ENCODE measurements at places on chromosomes 4 and X.

- DNase-seq: no peak
- peak overlapping the region; percentile 57 for H3K4me3 ChIP-seq
- no peaks in the 10 kb centered on the region for H3K36me3 ChIP-seq
- H3K27ac ChIP-seq: no peak overlapping the region
Measured at GRCh38 chrX:38221391-38221929, 789 bp upstream of the SRPX start.

DNA sequence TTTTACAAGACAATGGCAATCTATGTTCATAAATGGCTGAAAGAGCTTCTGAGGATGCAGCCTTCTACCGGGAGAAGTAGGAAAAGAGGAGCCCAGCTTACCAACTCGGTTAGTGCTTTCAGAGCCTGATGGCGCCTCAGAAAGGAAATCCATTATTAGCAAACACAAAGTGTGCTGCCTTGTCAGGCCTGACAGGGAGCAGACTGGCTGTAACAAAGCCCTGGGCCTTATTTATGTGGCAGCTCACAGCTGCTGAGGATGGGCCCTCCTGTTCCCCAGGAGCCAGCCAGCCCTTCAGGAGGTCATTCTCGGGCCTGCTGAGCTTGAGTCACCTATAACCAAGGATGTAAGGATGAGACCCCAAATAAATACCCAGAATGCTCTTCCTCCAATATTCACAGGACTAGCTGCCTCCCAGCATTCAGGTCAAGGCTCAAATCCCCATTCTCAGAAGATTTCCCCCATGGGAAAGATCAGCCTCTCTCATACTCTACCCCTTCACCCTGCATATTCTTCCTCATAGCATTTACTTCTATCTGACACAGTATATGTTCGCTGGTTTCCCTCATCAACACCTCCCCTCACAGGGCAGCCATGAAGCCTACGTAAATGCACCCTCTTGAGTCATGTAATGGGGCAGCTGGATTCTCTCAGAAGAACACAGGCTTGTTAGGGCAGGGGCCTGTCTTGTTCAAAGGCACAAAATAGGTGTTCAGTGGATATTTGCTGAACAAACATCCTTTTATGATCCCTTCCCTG lies 227.0 kb upstream of the RASGEF1B start:
- H3K27me3 ChIP-seq: no peaks in the 10 kb centered on the region
- no peak overlapping the region for H3K27ac ChIP-seq
- H3K4me3 ChIP-seq: no peak overlapping the region
- H3K4me1 ChIP-seq: no peaks in the 10 kb centered on the region
- no peak for DNase-seq

DNA sequence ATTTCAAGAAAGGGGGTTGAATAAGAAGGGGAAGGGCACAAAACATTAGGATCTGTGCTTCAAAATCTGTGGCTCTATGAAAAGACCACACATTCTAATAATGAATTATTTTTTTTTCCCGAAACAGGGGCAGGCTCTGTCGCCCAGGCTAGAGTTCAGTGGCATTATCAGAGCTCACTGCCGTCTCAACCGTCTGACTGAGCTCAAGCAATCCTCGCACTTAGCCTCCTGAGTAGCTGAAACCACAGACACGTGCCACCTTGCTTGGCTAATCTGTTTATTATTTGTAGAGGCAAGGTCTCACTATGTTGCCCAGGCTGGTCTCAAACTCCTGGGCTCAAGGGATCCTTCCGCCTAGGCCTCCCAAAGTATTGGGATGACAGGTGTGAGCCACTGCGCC lies 33.4 kb downstream of the ACSL1 start:
- peaks cover 4% of the 10 kb centered on the region for H3K36me3 ChIP-seq
- H3K27me3 ChIP-seq: no peaks in the 10 kb centered on the region
- H3K4me3 ChIP-seq: no peak overlapping the region
- DNase-seq: no peak
- peaks cover 13% of the 10 kb centered on the region for H3K4me1 ChIP-seq

DNA sequence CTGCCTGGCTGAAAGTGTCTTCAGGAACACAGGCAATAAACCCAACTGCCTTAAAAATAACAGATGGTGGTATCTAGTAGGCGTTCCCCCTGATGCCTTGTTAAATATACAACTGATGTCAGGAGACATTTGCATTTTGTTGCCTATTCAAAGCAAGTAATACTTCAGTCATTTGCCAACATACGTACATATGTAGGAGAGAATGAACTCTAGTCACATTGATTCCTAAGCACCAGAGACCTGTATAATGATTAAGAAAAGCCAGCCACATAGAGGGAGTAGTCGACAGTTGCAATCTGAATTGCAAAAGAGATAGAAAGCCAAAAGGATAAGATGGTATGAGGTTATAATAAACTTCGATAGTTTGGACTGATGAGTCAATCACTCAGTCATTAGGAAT lies 191.0 kb upstream of the EMCN start:
- H3K27ac ChIP-seq: no peak overlapping the region
- H3K4me1 ChIP-seq: no peaks in the 10 kb centered on the region
- H3K4me3 ChIP-seq: no peak overlapping the region
- H3K36me3 ChIP-seq: no peaks in the 10 kb centered on the region

GRCh38 chr4:19214591-19215186 lies 1037.0 kb upstream of the SLIT2 start:
- DNase-seq: no peak
- H3K36me3 ChIP-seq: no peaks in the 10 kb centered on the region
- no peak overlapping the region for H3K4me3 ChIP-seq
- no peaks in the 10 kb centered on the region for H3K27me3 ChIP-seq

DNA sequence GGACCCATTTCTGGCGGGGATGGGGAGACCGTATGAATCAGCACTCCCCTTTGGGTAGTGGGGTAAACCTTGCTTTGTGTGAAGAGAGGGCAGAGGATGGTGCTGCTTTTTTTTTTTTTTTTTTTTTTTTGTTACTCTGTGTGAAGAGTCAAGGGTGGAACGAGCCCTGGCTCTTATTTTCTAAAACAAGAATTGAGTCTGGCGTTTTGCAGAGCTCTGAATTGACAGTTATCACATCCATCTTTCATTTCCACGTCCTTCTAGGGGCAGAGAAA lies 1.2 kb downstream of the SLAIN2 start:
- peaks cover 41% of the 10 kb centered on the region for H3K4me1 ChIP-seq
- H3K27ac ChIP-seq: peak overlapping the region; percentile 90
- H3K36me3 ChIP-seq: no peaks in the 10 kb centered on the region

GRCh38 chr4:107734120-107734519 lies 14.1 kb upstream of the PAPSS1 start:
- peaks cover 8% of the 10 kb centered on the region for H3K27me3 ChIP-seq
- no peak overlapping the region for H3K4me3 ChIP-seq
- H3K4me1 ChIP-seq: peaks cover 17% of the 10 kb centered on the region
- H3K36me3 ChIP-seq: no peaks in the 10 kb centered on the region

DNA sequence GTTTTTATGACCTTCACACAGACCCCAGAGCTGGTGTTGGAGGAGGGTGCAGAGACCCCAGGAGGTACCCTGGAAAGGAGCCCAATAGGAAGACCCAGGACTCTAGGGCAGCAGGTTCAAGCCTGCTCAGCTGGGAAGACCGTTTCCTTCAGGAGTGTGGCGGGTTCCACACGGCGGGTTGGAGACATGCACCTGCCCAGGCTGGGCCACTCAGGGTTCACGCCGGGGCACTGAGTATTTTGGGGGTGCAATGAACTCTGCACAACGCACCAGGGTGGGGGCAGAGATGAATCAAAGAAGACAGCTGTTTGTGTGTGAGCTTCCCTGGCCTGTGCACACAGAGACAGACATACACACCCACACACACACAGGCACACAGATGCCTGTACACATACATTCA lies 52.5 kb upstream of the PPP2R3B start:
- H3K27me3 ChIP-seq: peaks cover under 1% of the 10 kb centered on the region
- H3K4me1 ChIP-seq: peaks cover 7% of the 10 kb centered on the region
- no peaks in the 10 kb centered on the region for H3K36me3 ChIP-seq
- no peak overlapping the region for H3K4me3 ChIP-seq
- no peak overlapping the region for H3K27ac ChIP-seq
- no peak for DNase-seq

DNA sequence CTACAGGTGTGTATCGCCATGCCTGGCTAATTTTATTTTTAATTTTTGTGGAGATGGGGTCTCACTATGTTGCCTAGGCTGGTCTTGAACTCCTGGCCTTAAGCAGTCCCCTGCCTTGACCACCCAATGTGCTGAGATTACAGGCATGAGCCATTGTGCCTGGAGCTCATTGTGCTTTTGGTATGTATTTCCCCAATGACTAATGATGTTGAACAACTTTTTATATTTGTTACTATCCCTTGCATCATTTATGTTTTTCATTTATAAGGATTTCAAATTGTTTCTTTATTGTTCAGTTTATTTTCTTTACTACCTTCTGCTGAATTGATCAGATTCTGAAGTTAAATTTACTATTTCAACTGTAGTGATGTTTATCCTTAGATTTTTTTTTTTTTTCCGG lies 199.7 kb downstream of the CEP135 start:
- no peaks in the 10 kb centered on the region for H3K27me3 ChIP-seq
- H3K4me3 ChIP-seq: no peak overlapping the region
- H3K4me1 ChIP-seq: peaks cover 8% of the 10 kb centered on the region
- DNase-seq: no peak
- no peaks in the 10 kb centered on the region for H3K36me3 ChIP-seq
- no peak overlapping the region for H3K27ac ChIP-seq

DNA sequence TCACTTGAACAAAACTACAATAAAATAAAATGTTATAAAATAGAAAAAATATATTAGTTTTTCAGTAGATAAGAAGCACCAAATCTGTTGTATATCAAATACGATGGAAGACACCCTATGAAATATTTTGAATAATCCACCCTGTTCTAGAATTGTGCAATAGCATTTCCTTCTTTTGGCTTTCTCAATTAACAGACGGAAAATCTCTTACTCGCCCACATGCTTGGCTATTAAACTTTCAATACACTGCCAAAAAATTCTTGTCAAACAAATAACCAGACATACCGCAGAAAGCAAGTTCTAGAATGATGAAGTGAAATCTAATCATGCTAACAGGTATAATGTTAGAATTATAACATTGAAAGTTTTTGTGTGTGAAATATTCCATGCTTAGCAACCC lies 671.6 kb upstream of the SLIT2 start:
- DNase-seq: no peak
- H3K4me3 ChIP-seq: no peak overlapping the region
- H3K27me3 ChIP-seq: no peaks in the 10 kb centered on the region
- no peaks in the 10 kb centered on the region for H3K4me1 ChIP-seq
- no peaks in the 10 kb centered on the region for H3K36me3 ChIP-seq
- H3K27ac ChIP-seq: no peak overlapping the region

- no peaks in the 10 kb centered on the region for H3K36me3 ChIP-seq
- no peaks in the 10 kb centered on the region for H3K27me3 ChIP-seq
- DNase-seq: no peak
- peaks cover 22% of the 10 kb centered on the region for H3K4me1 ChIP-seq
- no peak overlapping the region for H3K4me3 ChIP-seq
- no peak overlapping the region for H3K27ac ChIP-seq
Measured at GRCh38 chr4:53997898-53998297, 66.5 kb downstream of the CHIC2 start.

GRCh38 chr4:11130195-11130970 lies 298.3 kb downstream of the HS3ST1 start:
- DNase-seq: no peak
- no peaks in the 10 kb centered on the region for H3K36me3 ChIP-seq
- no peak overlapping the region for H3K4me3 ChIP-seq
- H3K4me1 ChIP-seq: no peaks in the 10 kb centered on the region
- H3K27ac ChIP-seq: no peak overlapping the region

GRCh38 chrX:8813036-8813435 lies 11.9 kb upstream of the FAM9A start:
- no peak overlapping the region for H3K4me3 ChIP-seq
- no peaks in the 10 kb centered on the region for H3K36me3 ChIP-seq
- no peak for DNase-seq
- H3K4me1 ChIP-seq: no peaks in the 10 kb centered on the region
- H3K27ac ChIP-seq: no peak overlapping the region
- no peaks in the 10 kb centered on the region for H3K27me3 ChIP-seq

DNA sequence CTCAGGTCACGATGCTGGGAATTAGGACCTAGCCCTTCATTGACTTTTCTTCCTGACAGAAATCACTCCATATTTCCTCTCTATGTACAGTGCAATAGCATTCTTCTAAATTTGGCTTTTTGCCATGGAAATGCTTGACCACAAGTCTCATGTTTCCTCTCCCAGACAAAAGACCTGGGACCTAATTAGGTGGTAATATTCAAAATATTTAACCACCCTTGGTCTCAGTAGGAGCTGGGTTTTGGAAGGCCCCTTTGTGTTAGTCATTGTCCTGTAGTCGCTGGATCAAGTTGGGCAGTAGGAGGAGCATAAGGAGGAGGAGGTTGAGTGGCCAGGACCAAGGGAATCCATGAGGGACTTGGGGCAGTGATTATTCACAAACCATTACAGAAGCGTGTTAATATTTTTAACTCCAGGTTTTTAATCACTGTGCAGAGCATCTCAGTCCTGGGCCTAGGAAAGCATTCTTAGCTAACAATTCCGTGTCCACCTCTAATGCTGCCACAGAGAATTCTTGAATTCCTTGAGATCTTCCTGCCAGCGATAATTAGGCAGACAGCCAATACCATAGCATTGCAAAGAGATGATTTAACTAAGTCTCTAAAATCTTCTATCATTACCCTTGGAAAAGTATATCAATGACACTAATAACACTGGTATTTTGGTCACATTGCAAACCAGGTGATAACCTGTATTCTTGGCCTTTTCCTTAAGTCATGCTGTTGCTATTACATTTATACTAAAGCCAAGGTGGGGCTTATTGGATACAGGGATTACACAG lies 25.0 kb upstream of the SHROOM4 start:
- no peaks in the 10 kb centered on the region for H3K4me1 ChIP-seq
- H3K36me3 ChIP-seq: no peaks in the 10 kb centered on the region
- no peak for DNase-seq
- no peaks in the 10 kb centered on the region for H3K27me3 ChIP-seq
- H3K4me3 ChIP-seq: no peak overlapping the region
- H3K27ac ChIP-seq: no peak overlapping the region

GRCh38 chr4:38461342-38461741 lies 202.7 kb upstream of the KLF3 start:
- H3K4me1 ChIP-seq: no peaks in the 10 kb centered on the region
- H3K36me3 ChIP-seq: no peaks in the 10 kb centered on the region
- H3K27ac ChIP-seq: no peak overlapping the region
- no peak overlapping the region for H3K4me3 ChIP-seq

DNA sequence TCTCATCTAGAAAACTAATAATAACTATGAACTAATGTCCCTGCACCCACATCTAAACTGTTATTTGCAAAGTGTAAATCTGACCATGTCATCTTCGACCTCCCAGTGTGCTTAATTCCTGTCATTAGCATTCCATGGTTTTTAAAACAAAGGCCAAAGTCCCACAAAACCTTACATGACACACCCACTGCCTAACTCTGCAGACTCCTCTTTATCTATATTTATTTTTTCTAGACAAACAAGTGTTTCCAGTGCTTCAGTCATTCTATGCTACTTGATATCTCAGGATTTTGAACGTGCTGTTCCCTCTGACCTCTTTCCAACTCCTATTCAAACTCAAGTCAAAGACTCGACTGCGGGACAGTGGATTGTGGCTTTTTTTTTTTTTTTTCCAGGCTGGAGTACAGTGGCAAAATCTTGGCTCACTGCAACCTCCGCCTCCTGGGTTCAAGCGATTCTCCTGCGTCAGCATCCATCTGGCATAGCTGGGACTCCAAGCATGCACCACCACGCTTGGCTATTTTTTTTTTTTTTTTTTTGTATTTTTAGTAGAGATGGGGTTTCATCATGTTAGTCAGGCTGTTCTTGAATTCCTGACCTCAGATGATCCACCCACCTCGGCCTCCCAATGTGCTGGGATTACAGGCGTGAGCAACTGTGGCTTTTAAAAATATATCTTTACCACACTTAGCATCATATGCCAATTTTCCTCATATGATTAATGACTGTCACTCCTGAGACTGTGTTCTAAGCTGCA lies 1511.0 kb downstream of the ARAP2 start:
- H3K4me1 ChIP-seq: no peaks in the 10 kb centered on the region
- H3K27me3 ChIP-seq: no peaks in the 10 kb centered on the region
- H3K27ac ChIP-seq: no peak overlapping the region
- peak; percentile 2 for DNase-seq
- H3K36me3 ChIP-seq: no peaks in the 10 kb centered on the region

Data from GM23338 (cell line).